ENCODE measurements at places on chromosomes 4 and X.

- DNase-seq = no peak
Measured at GRCh38 chr4:15996773-15997172, 33.8 kb upstream of the FGFBP2 start.

DNA sequence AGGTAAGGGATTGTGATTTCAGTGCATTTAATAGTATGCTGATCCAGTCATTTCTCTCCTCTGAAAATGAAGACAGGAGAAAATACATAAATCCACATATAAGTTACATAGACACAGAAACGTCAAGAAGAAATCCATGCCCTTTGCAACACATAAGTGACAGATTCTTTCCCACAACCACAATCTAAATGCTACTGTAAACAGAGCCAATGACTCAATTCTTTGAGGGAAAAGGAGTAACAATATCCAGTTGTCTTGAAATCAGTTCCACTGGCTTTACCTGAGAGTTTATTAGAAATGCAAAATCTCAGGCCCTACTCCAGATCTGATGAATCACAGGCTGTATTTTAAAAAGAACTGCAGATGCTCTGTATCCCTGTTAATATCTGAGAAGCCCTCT is 66.4 kb downstream of the ARAP2 start:
- no peak for DNase-seq

GRCh38 chr4:2166253-2166652 is 75.7 kb downstream of the HAUS3 start:
- no peak for DNase-seq

DNA sequence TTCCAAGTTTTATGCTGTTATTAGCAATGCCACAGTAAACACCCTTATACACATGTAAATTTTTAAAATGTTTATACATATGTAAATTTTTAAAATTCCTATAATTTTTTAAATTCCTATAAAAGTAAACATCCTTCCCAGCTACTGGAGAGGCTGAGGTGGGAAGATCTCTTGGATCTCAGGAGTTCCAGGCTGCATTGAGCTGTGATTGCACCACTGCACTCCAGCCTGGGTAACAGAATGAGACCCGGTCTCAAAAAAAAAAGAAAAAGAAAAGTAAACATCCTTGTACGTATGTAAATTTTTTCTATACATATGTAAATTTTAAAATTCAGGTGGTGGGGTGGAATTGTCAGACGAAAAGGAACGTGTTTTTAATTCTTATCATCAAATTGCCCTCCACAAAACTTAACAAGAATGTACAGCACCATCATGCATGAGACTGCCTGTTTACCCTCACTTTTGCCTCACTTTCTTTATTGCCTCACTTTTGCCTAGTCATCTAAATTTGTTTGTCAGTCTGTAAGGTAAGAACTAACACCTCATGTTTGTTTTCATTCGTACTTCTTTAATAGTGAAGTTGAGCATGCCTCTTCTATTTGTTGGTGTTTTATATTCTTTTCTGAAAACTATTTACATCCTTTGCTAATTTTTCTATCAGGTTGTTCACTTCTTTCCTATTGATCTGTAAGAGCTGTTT is 8.0 kb downstream of the SLC7A3 start:
- DNase-seq = no peak

GRCh38 chrX:40009462-40009851 is 88.3 kb downstream of the BCOR start:
- DNase-seq = no peak

DNA sequence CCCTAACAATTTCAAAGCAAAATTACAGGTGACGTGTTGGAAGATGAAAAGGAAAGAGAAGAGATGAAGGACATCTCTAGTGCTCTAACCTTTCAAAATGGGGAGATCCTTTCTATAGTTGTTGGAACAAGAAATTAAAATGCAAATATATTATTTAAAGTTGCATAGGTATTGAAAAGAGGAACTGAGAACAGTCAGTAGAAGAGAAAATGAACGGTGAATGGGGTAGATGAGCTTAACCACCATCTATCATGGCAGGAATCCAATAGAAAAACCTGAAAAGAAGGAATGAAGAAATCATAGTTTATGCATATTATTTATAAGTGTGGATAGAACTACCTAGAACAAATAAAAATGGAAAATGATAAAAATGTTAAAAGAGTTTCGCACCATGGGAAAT is 42.0 kb downstream of the ANXA5 start:
- no peak for DNase-seq

DNA sequence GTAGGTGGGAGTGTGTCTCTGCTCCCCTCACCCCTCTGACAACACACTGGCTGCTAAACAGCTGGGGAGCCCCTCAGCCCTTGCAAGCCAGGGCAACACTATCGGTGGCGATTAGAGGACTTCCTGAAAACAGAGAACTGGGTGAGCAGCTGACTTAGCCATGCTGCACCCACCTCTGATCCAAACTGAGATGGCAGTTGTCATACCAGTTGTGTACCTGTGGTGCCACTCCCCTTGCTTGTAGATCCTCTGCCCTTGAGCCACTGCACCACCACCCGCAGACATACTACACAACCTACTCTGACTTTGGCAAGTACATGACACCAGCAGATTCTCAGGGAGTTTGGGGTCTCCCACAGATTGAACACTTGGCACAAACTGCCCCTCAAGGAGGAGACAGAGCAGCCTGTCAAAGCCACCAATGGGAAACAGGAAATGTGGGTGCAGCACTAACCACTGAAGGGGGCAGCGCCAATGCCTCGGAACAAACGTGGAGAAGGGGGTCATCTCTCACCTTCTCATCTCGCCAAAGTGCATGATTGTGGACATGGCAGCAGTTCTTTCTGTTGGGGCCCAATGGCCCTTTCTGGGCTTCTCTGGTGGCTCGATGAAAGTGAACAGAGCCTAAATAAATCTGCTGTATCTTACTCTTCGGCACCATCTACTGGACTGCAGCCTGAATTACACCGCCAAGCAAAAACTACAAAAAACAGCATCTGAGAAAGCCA is 119.8 kb downstream of the NEK1 start:
- no peak for DNase-seq

DNA sequence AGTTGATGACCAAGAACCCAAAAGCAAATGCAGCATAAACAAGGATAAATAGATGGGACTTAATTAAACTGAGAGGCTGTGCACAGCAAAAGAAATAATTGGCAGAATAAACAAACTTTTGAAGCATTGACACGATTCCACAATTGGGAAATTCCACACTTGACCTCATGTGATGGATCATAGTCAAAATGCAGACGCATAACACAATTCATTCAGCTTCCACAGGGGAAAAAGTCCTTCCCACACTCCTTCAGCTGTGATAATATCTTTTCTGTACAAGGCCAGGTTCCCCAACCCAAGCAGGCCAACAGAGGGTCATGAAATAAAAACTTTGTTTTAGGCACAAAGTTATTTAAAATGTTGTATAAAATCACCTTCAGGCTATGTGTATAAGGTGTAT is 66.6 kb upstream of the SLIT2 start:
- DNase-seq = no peak

DNA sequence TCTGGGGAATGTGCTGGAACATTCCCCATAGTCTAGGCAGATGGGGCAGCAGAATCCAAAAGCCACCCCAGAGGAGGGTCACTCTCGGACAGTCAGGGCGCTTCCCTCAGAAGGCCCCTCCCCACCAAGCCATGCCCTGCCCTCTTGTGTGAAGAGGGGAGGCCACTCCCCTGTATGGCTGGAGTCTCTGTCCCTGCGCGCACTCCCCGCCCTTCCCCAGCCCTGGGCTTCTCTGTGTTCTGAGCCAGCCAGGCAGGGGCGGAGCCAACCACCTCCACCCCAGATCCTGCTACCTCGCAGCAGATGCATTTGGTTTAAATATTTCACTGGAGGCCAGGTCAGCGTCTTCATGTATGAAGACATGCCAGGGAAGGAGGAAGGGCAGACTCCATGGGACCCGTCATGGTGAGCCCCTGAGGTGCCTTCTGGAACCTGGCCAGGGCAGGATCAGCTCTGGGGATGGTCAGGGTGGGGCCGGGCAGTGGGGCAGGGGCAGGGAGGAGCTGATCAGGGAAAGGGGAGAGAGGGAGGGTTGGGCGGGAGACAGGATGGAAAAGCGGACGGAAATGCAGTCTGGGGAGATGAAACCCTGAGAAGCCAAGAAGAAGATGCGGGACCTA is 107.3 kb downstream of the ADRA2C start:
- DNase-seq = no peak
